Heart left ventricle (tissue), 16 donors: ENCODE measurements at places on chromosomes 2 and 18.

DNA sequence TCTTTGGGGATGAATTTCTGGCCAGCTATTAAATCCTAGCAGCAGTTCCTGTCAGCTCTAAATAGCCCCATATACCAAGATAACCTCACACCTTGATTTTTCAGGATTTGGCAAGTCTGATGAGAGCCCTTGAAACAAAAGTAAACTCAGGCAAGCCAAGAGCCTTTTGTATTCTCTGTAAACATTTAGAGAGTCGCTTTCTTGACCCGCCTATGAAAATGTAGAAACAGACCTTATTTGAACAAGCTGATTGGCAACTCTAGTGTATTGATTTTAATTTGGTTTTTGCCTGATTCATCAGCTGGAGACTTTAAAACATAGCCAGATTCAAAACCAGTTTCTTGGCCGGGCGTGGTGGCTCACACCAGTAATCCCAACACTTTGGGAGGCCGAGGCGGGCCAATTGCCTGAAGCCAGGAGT is 43.4 kb downstream of the CABLES1 start:
- DNase-seq: no peak

DNA sequence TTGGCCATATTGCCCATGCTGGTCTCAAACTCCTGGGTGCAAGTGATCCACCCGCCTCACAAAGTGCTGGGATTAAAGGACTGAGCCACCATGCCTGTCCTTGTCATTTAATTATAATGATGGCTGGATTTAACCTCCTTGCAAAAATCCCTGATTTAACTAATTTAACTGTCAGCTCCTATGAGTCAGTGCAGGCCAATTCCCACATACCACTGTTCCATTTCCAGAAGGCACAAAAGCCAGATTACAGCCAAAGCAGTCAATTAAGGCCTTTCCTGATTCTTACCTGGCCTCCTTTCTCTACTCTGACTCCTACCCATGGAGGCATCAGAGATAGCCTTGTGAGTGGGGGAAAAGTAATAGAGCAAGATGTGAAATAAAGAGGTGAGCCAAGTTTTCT is 12.3 kb upstream of the SLC35F5 start:
- DNase-seq: no peak

- DNase-seq: no peak
These were observed 10.7 kb upstream of the GALNT3 start for GRCh38 chr2:165804719-165805118.

DNA sequence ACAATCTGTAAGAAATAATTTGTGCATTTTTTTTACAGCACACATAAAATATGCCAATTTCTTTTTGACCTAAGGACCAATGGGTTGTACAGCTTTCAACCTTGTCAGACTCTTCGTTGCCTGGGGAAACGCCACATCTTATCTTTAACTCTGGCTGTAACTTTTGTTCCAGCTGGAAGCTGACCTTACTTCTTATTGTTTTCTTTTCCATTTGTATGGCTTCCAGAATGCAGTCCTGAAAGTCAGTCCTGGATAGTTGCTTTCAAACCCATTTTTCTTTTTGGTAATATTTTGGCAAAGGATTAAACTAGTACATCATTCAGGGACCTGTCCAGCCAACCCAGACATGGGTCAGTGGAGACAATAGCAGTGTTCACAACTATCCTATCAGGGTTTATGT is 686.5 kb upstream of the CDH2 start:
- DNase-seq: no peak

DNA sequence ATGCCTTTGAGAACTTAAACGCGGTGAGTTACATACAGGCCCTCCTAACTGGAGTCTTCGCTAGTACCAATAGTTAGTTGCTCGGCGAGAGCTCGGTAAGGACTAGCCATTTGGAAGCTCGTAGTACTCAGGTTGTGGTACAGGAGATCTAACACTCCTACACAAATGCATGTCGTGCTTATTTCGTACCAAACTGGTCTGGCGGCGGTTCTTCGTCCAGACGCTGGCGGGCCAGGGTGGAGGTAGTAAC is 346 bp upstream of the VRK2 start:
- no peak for DNase-seq

GRCh38 chr2:129754831-129755230 is 224.6 kb upstream of the RAB6C start:
- no peak for DNase-seq

- no peak for DNase-seq
These were observed 12.4 kb upstream of the TANK start for GRCh38 chr2:161147856-161148255.

- no peak for DNase-seq
These were observed 909.0 kb downstream of the EPHA4 start for GRCh38 chr2:220663065-220663464.

DNA sequence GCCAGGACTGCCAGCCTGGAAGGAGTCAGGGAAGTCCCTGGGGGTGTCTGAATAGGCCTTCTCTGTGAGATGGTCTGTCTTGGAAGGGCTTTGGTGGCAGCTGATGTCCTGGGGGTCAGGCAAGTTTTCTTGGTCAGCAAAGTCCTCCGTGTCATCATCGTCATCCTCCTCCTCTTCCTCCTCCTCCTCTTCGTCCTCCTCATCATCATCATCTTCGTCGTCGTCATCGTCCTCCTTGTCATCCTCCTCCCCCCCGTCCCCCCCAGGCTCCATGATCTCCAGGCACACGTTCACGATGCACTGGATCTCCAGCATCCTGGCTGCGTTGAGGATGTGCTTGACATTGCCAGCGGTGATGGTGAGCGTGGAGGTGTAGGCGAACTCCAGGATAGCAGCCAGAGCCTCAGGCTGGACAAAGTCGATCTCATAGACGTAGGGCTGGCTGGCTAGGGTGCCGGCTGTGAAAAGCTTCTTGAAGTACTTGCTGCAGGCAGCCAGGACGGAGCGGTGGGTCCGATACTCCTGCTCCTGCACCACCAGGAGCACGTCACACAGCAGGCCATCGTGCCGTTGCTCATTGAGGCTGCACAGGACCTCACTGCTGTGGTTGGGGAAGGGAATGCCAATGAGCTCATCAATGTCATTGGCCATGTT is 110.1 kb upstream of the SMAD2 start:
- DNase-seq: no peak

DNA sequence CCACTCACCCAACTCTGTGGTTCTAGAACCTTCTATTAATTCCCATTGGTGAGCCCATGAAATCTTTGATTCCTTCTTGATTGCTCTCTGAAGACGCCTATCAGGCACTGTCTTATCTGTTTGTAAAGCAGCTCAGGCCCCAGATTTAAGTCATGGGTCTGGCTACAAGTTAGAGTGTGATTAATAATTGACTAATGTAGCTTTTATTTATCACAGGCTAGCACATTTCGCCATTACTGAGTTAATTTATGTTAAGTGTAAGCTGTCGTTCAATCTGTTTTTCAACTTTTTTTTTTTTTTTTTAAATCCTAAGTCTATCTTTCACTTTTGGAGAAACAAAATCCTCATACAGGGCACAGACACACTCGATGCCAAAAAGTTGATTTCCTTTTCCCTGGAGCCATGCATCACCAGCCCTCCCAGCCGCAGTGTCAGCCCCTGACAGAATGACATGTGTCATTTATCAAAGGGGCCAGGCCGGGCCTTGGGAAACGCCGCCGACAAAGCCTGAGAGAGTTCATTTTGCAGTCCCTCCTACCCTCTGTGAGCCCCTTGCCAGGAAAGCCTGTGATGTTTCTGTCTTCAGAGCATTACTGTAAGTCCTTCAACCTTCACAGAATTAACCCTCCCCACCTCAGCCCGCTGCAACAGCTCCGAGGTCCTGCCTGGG is 15.8 kb downstream of the TSHZ1 start:
- peak; percentile 46 for DNase-seq

- DNase-seq: no peak
These were observed 281.3 kb downstream of the STK39 start for GRCh38 chr2:167965907-167966761.

DNA sequence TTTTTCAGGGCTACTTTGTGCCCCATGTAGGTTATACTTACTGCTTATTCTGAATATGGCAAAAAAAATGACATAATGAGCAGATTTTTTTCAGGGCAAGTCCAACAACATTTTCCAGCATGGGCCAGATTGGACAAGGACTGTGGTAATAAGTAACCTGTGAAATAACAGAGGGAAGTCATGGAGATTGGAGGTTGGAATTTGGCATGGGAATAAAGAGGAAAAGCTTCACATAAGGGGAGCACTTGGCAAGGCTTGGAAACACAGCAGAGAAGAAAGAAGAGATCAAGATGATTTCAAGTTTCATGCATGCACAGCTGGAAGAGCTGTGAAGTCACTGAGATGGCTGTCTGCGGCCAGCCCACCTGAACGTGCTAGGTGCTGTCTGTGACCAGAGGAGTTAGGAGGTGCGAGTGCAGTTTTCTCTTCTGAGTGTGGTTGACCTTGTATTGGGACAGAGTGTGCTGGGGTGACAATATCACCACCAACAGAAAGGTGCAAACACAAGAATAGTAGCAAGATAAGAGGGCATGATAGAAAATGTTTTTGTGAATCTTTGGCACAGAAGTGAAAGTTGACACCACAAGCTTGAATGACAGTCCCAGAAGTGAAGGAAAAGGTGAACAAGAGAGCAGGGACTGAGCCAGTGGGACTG is 71.1 kb upstream of the DSC1 start:
- no peak for DNase-seq

- DNase-seq: no peak
These were observed 188.2 kb downstream of the MEMO1 start for GRCh38 chr2:31822587-31822986.

- DNase-seq: no peak
These were observed 345.5 kb upstream of the CDH19 start for GRCh38 chr18:66949419-66949818.

DNA sequence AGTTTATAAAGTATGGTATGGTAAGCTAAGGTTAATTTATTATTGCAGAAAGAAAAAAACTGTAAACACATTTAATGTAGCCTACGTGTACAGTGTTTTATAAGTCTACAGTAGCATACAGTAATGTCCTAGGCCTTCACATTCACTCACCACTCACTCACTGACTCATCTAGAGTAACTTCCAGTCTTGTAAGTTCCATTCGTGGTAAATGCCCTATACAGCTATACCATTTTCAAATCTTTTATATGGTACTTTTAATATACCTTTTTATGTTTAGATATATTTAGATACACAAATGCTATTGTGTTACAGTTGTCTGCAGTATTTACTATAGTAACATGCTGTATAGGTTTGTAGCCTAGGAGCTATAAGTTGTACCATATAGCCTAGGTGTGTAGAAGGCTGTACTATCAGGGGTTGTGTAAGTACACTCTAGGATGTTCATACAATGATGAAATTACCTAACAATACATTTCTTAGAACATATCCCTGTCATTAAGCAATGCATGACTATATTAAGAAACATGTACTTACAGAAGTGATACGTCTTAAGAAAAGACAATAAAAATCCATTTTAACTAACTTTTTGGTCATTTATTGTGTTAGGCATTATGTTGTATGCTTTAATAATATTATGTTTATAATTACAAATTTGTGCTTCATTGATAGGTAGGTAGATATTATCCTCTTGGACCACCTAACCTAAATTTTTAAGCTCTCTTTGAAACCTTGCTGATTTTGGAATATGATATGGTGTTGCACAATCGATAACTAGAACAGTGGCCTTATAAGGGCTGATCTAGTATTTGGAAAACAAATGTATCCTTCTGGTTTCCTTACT is 51.9 kb downstream of the VRK2 start:
- DNase-seq: no peak

- DNase-seq: peak; percentile 62
These were observed 116.6 kb upstream of the PELI1 start for GRCh38 chr2:64260817-64261216.

GRCh38 chr18:37122877-37123276 is 293.9 kb downstream of the KIAA1328 start:
- DNase-seq: no peak

- no peak for DNase-seq
These were observed 501.1 kb upstream of the TNP1 start for GRCh38 chr2:217360781-217361482.

DNA sequence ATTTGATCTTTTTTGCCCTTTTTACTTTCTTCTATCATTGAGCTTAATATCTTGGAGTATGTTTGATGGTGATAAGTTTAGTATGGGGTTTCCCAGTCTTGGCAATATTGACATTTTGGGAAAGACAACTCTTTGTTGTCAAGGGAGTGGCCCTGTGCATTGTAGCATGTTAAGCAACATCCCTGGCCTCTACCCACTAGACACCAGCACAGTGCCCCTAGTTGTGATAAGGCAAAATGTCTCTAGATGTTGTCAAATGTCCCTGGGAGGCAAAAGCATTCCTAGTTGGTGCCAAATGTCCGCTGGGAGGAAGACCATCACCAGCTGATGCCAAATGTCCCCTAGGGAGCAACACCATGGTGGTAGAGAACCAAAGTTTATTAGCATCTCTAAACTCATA is 28.2 kb downstream of the GULP1 start:
- no peak for DNase-seq
